ENCODE measurements at places on chromosomes 7 and 10.

- peak; percentile 70 for DNase-seq
Observed at GRCh38 chr7:121116396-121116795, 127.9 kb downstream of the CPED1 start.

GRCh38 chr10:73262105-73262730, 9.8 kb upstream of the MRPS16 start:
- DNase-seq = peak; percentile 66

DNA sequence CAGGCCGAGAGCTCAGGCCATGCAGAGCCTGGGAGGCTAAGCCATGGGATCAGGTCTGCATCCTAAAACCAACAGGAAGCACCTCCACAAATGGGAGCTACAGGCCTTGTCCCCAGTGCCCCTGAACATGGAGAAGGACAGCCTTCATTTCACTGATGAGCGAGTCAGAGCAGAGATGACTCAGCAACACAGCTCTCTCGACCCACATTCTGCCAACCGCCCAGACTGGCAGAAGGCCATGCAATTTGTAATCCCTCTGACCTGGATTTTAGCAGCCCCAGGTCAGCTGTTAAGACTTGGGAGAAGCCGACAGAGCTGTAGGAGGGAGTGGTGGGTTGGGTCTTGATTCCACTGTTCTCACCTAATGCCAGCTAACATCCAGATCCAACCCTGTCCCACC, 25.5 kb downstream of the VOPP1 start:
- DNase-seq = peak; percentile 76

- no peak for DNase-seq
Observed at GRCh38 chr7:114799628-114800028, 122.3 kb upstream of the MDFIC start.

DNA sequence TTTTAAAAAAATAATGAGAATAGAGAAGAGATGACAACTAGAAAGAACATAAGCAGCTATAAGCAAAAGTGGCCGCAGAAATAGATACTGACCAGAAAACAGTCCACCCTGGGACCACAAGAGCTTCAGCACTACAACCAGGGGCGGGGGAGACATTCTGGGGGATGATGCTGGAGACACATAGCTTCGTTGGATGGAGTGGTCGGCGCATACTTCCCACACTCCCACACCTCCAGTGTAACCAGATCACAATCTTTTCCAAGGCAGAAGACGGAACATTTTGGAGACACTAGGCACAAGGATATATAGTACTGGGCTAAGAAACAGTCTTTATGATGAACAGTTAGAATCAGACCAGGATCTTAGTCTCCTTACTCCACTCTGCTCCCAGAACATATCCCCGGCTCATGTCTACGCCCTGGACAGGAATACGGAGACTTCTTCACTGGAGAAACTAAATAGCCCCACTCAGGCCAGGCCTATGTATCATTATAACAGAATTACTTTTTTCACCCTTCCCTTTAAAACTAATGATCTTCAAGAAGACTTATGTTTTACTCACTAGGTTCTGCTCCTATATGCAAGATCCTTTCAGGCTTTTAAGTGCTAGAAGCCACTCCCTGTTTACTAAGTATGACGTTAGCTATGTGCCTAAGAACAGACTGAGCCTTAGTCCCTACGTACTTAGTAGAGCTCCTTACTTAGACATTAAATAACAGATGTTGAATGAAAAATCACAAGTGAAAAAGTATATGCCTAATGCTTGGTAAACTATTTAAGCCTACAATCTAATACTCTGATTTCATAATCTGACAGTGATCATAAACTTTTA, 169.6 kb downstream of the SRPK2 start:
- no peak for DNase-seq

- DNase-seq = peak; percentile 86
Observed at GRCh38 chr10:58930500-58930899, 245.9 kb upstream of the PHYHIPL start.

DNA sequence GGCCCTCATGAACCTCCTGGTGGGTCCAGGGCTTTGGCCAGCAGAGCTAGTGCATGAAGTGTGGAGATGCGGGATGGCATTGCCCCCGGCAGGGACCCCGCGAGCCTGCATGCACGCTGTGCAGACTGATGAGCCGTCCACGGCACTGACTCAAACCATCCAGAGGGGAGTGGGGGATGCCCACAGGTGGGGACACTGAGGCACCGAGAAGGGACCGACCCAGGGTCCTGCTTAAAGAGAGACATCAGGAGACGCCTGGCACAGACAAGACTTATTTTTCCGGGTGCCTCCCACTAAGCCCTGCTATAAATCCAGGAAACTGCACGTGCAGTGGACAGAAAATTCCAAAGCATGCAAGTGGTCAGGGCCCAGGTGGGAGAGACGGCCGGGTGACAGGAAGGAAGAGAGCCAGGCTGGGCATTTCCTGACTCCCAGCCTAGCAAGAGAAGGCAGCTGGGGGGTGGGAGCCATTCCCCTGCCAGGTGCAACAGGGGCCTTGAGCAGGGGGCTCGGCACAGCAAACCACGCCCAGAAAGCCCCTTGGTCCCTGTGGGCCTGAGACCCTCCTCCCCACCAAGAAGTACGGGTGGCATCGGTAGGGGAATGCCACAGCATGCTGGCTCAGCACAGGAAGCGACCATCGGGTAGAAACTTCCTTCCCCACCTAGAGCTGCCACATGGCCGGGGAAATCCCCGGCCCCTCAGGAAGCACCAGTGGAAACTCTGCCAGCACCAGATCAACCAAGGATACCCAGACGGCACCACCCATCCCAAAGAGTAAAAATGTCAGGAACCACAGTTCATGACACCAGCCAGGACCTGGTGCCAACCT, 91.5 kb downstream of the FOXL3 start:
- DNase-seq = no peak

GRCh38 chr10:35126062-35126529, 550 bp upstream of the CREM start:
- DNase-seq = no peak

GRCh38 chr10:45006276-45007030, 5.7 kb downstream of the ZNF22 start:
- no peak for DNase-seq

Data from fibroblast of skin of right quadriceps (primary cell).